ENCODE measurements at places on chromosomes 2 and 18. TPM values are rescaled to one million over a fixed set of nuclear protein-coding genes. Genes with fewer than 3 reads are reported as not detected.

Gene INPP4A
- total RNA-seq, result 13.3 TPM

DNA sequence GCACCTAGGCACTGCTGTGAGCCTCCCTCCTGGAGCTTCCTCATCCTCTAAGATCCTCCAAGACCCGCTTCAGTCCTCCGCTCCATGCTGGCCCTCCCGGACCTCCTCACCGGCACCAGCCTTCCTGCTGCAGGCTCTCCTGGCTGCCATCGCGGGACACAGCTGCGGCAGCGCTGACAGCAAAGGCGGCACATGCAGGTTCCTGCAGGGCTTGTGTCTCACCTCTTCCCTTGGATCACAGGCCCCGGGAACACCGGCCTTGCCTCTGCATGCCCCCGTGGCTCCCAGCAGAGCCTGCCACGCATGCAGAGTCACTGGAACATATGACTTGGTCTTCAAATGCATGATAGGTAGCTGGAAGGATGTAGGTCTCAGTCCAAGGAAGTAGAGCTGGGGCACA is 67.2 kb downstream of the PTGR3 start:
- no peak for DNase-seq

Gene SERPINE2
- total RNA-seq, result 20.8 TPM

DNA sequence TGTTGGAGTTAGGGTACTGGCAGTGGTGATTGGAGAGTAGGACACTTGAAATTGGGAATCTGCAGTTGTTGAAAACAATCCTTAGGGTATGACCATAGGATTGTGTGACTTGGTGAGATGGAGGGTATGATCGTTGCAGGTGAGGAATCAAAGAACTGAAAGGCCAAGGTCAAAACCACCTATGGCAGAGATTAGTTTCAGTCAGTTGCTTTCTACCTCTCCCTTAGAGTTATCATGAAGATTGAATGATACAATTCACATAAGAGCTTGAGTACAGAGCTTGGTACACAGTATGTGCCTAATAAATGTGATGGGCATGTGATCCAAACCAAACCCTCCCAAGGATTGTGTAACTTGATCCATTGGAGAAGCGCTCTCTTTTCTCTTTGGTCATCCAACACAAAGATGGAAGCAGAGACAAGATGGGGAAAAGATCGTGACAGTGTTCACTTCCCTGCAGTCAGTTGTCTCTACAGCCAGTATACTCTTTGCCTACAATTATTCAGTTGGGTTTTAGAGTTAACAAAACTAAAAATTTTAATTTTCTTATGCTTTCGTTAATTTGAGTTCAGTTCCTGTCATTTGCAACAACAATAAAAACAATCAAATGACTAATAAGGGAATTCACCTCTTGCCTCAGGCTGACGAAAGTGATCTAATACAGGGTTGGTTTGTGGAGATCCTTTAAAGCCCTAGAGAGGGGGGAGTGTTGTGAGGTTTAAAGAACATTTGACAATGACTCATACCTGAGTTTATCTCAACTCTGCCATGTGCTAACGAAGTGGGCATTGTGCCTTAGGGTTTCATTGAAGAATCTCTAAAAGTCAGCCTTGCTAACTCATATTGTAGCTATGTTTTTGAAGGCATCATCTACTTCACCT is 14.8 kb upstream of the SMAD2 start:
- no peak for DNase-seq

Gene RAD51AP2
- total RNA-seq, result not detected

Gene NTSR2
- total RNA-seq, result not detected

DNA sequence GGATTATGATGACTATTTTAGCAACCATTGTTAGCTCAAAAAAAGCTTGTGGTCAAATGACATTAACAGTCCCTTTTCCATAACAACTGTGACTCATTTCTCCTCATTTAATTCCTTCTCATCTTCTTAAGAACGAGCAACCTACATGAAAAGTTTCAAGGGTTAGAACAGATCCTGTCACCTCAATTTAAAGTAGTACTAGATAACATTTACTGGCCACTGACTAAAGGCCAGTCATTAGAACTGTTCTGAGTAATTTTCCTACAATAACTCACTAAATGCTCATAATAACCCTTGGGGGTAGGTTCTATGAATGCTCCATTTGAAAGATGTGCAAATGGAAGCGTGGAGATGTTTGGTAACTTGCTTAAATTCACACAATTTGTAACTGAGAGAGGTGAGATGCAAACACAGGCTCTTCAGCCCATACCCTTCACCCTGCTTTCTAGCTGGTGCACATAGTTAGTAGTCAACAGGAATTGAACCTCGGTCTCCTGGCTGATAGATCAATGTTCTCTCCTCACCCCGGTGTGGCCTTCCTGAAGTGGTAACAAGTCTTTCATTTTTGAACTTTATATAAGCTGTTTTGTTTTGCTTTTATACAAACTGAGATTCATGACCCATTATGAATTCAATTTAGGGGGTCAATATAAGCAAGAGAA is 212.5 kb downstream of the SETBP1 start:
- no peak for DNase-seq

- no peak for DNase-seq
Measured at GRCh38 chr2:221999717-222000116, 299.1 kb downstream of the PAX3 start.

Data from psoas muscle (tissue), 8 donors.